Kidney capillary endothelial cell (primary cell): ENCODE measurements at places on chromosomes 5 and 9.

DNA sequence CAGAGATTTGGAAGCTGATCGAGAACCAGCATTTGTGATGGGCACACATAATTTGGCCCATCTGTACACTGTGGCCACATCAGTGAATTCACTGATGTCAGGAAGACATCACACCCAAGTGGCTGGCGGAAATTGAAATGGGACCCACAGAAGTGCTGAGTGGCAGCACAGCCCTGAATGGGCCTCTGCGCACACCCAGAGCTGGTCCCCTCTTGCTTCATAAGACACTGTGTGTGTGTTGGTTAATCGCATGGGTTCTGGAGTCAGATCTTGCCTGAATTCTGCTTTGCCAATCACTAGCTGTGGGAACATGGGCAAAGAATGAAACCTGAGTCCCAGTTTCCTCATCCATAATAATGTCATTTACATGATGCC, 72.2 kb downstream of the PCSK5 start:
- DNase-seq: no peak

- no peak for DNase-seq
Observed at GRCh38 chr9:118558026-118558425, 811.2 kb downstream of the BRINP1 start.

- no peak for DNase-seq
Observed at GRCh38 chr9:116643691-116644090, 43.4 kb upstream of the TRIM32 start.

- DNase-seq: no peak
Observed at GRCh38 chr5:113450929-113451328, 16.1 kb upstream of the TSSK1B start.

DNA sequence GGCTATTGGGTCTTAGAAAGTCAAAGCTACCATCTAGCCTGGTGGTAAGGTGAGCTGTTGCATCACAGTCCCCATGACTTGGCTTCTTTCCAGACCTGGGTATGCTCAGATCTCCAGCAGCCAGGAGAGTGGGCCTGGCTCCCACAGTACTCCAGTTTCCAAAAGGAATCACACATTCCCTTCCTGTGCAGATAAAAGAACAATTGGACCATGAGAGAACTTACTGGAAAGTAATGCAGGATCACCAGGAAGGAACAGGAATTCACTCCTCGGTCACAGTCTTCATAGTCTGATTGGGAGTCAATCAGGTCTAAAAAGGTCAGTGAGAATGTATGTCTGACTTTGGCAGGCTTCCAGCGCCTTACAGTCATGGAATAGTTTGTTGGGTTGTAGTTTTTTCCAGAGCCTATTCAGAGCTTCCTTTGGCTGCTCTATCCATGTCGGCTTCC, 47.8 kb upstream of the CD180 start:
- DNase-seq: peak; percentile 87

DNA sequence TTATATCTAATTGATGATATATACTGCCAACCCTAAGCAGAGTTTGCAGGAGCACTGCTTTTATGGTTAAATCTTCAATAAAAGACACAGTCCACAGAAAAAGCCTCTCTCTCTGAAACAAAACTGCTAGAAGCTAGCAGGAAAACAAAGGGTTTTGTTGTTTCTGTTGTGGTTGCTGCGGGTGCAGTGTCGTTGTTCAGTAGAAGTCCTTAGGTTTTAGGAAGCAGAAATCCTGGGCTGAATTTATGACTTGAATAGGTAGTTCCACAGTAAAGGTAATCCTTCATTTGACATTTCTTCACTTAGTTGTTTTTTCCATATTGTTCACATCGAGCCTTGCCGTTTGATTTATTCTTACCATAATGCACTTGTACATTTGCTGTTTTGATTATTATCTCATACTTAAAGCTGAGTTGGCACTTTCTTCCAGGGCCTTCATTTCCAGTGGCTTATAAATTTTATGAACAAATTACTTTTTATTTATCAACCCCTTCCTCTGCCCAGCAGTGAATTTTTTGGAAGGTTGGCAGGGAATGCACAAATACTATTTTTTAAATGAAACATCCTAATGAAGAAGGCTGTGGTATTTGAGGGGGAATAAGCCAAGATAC, 209.6 kb upstream of the SLC30A5 start:
- no peak for DNase-seq

DNA sequence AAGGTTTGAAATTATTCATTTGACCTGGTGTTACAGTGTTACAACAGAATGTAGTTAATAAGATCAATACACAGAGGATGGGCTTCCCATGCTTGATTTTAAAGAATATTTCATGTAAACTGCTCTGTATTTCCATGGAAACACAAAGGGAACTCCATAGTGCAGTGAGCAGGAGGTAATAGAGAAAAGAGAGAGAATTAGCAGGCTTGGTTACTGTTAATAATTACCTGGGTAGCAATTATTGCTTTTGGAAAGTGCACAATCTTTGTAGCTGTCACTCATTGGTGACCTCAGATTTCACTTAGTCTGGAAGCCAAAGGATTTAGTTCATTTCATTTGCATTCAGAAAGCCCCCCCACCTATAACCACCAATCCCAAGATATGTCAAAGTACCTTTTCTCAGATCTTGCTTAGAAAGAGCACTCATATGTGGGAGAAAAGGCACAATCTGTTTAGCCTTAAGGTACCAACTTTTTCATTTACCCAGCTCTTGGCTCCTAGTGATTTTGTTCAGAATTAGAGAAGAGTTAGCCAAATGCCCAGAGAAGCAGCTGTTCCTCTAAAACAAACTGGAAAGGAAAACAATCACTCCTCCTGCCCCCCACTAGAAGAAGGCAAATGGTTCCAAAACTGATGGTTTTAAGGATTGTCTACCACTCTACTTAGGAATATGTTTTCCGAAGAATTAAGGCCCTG, 234.5 kb upstream of the SLC24A2 start:
- no peak for DNase-seq

DNA sequence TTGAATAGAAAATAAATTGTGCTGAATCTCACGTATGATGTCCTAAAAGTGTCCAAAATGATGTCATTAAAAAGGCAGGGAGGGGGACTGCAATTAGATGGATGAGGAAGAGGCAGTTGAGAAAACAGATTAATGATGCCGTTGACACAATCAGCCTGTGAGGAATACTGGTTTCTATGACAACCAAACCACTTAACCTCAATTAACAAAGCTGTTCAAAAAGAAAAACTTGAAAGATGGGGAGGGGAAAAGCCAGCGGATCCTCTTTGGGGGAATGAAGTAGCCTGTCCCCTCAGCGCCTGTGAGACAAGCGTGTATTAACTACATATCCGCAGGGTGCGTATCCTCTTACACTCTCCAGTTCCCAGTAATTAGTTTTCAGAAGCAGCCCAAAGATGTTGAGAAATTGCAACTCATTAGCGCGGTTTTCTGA, 160.7 kb downstream of the TTC39B start:
- no peak for DNase-seq

DNA sequence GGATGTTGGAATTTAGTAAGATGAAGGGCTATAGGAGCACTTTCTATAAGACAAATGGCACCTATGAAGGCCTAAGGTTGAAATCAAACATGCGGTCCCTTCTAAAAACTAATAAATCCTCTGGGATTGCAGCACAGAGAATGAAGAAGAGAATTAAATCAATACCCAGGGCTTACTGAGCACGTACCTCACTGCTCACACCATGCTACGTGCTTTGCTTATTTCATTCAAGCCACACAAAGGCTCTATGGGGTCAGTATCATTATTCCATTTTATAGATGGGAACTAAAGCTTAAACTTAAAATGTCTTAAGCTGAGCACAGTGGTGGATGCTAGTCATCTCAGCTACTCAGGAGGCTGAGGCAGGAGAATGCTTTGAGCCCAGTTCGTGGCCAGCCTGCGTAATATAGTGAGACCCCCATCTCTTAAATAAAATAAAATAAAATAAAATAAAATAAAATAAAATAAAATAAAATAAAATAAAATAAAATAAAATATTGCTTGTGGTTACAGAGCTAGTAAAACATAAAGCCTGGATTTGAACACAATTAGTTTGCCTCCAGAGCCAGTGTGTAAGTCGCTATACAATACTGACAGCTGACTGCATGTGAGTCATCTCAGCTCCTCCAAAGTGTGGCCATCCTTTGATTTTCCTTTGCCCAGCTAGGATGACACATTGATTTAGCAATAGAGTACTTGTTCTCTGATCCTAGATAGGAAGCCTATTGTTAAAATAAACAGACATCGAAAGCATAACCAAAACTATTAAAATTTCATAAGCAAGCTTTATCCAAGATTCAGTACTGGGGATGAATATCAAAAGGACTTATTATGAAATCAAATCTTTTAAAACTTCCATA, 20.9 kb upstream of the DPYSL3 start:
- peak; percentile 90 for DNase-seq

DNA sequence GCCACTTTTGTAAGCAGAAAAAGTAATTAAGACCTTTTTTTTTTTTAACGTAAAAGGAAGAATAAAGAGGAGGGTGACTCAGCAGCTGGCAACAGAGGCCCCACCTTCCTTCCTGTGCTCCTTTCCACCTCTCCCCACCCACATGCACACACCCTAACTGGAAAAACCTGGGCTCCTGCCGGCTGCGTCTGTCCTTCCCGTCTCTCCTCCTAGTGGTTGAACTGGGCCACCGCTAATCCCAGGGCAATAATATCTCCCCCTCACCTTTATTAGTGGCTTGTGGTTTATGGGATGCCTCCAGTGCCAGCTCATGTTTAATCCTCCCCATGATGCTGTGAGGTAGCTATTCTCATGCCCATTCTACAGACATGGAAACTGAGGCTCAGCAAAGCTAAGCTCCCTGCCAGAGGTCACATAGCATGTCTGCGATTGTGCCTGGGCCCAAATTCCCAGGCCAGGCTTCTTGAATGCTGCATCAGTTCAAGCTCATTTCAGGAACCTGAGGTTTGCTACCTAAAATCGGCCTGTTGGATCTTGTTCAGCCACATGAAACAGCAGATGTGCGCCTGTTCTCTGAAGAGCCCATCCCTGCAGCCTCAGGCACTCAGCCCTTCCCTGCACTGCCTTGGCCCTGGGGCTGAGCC, 60.9 kb upstream of the IL17B start:
- no peak for DNase-seq

- no peak for DNase-seq
Observed at GRCh38 chr5:61667525-61668218, 335.6 kb downstream of the ZSWIM6 start.

DNA sequence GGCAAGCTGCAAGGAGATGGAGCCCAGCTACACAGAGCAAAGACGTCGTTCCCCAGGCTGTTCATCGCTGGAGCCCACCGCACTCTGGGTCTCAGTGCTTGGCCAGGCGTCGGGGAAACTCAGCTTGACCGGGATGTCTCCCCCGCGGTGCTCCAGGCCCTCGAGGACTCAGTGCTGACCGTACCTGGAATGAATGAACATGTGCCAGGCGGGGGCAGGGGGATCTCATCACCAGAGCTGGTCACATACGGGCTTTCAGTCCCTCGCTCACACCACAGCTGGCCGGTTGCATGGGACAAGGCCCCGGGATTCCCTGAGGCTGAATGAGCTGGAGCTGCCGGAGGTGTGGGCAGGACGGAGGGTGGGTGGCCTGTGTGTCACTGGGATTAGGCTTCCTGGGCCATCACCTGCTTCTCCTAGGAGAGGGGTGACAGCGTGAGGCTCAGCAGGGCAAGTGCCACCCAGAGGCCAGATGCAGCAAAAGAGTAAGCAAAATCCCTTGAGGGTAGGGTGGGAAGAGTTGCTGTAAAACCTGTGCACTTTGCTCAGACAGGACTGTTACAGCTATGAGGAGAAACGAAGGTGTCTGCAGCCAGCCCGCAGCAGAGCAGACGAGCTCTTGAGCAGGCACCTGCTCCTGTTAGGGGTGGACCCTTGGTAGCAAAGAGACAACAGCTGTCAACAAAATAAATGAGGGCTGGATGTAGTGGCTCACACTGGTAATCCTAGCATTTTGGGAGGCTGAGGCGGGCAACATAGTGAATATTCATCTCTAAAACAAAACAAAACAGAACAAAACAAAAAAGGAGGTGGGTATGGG, 70.7 kb upstream of the RAPGEF1 start:
- no peak for DNase-seq

GRCh38 chr9:124680714-124681390, 90.3 kb downstream of the NR6A1 start:
- DNase-seq: no peak

GRCh38 chr5:6358434-6358820, 19.9 kb downstream of the MED10 start:
- no peak for DNase-seq

DNA sequence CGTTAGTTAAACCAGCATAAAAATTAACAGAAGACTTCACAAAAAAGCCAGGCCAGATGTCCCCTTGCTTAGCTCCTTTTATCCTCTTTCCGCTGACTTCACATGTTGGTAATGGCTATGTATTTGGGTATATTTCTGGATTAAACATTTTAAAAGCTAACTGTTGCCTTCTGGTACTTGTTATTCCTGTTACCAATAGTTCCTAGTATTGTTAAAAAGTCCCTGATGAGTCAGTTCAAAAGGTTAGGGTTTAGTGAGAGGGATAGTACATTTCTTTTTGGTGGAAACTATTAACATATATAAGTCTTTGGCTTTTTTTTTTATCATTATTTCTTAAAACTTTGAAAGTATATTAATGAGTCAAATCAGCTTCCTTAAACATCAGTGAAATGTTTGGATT, 103.2 kb upstream of the ELL2 start:
- no peak for DNase-seq

DNA sequence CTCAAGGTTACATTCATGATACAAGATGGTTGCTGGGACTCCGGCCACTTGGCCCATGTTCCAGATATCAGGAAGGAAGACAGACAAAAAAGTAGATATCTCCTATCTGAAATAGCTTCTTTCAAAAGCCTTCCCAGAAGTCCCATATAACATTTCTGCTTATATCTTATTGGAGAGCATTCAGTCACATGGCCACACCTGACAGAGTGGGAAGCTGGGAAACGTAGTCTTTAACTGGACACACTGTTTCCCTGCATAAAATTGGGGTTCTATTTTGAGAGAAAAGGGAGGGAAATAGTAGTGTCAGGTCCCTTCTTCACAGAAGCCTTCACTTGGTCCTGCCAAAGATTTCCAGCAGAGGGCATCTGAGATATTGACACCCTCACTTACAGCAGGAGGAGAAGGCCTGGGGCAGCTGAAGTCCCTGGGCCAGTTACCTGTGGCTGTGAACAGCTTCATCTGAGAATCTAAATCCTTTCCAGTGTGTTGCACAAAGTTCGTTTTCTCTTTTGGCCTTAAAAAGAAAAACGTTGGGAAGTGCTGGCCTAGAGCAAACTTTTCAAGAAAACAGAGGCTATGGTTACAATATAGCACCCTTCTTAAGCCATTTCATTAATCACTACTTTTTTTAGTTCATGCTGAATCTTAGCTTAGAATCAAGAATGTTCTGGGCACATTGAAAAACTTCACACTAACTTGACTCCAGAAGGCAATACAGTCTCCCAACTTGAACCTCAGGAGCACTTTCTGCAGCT, 33.5 kb downstream of the SPEF2 start:
- peak; percentile 23 for DNase-seq

DNA sequence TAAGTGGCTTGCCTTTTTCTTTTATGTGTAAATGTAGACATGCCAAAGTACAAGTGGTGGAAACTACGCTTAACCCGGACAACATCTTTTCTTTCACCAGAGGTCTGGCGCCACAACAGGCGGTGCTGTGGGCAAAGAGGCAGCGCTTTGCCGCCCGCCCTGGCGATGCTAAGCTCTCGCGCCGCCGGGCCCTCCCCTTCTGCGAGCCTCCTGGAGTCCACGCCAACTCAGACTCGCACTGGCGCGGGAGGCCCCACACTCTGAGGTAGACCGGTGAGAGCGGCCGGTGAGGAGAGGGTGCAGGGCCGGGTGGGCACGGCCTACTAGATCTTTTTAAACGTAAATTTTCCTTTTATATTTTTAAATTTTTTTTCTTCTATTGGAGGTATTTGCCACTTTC, 2253.1 kb upstream of the C9orf72 start:
- no peak for DNase-seq

- no peak for DNase-seq
Observed at GRCh38 chr9:128190516-128191405, 611 bp downstream of the CIZ1 start.
